Tongue (tissue), 3 donors: ENCODE measurements at places on chromosomes 2 and 18.

GRCh38 chr2:12766421-12766879 is 49.7 kb downstream of the TRIB2 start:
- no peak for DNase-seq

- no peak for DNase-seq
Observed at GRCh38 chr2:149470046-149470445, 117.5 kb downstream of the MMADHC start.

DNA sequence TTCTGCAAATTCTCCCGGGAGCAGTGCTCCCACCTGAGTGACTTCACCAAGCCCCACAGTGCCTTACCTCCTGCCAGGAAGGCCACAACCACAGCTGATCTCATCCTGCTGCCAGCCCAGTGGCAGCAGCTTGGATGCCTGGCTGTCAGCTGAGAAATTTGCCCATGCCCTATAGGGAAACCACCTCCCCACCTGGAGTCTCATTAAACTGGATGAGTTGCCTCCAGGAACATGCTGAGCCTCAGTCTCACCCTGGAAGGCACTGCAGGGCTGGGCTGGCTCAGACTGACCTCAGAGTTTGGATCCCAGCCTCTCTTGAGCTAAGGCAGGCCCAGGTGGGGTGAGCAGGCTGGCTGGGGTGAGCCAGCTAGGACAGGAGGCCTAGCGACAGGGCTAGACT is 23.3 kb downstream of the REEP1 start:
- DNase-seq, result no peak

GRCh38 chr2:34337735-34338134 is 738.6 kb upstream of the FAM98A start:
- DNase-seq, result no peak

DNA sequence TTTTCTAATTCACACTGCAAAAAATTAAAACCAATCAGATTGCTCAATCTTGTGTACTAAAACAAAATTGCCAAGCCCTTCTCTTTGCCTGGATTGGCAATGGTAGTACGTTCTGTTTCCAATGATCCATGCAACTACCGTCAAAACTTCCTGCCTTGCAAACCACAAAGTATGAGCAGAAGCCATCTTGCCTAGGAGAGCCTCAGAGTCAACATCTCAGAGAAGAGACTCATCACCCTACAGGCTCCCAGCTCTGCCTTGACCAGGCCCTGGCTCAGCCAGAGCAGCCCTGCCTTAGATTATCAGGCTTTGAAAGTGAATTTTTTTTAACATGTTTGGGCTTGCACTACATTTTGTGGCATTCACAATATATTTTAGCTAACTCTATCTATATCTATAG is 574.1 kb downstream of the SATB2 start:
- DNase-seq, result no peak

DNA sequence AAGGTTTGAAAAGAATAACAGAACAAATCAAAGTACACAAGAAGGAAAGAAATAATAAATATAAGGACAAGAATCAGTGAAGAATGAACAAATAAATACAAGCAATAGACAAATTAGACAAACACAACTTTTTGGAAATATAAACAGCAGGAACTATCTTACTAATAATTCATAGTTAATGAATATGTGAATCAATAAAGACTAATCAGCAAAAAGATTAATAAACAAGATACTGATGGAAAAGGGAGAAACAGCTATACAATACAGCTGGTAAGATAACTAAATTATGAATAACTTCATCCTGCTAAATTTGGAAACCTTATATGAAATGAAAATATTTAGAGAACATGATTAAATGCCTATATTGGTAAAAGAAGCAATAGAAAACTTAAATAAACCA is 193.6 kb upstream of the SPRED2 start:
- DNase-seq, result no peak

GRCh38 chr18:267380-267687 is 513 bp downstream of the THOC1 start:
- no peak for DNase-seq

DNA sequence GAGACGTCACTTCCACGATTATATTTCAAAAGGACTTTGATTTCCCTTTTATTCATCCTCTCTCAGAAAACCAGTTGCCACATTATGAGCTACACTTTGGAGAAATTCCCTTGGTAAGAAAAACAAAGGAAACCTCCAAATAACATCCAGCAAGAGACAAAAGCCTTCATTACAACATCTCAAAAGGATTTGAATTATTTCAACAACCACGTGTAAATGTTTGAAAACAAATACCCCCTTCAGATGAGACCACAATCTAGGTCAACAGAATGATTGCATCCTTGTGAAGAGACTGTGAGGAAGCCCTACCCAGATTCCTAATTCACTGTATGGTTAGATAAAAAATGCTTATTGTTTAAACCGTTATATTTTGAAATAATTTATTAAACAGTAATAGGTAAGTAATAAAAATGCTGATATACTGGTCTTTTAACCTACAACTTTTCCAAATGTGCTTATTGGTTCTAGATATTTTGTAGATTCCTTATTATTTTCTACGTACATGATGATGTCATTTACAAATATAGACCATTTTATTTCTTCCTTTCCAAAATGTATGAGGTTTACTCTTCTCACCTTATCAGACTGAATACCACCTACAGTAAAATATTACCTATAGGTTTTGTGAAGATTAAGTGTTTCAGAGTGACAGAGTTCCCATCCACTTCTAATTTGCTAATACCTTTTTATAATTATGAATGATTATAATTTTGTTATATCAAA is 922.7 kb upstream of the CHAC2 start:
- no peak for DNase-seq

GRCh38 chr2:232076736-232077135 is 115.2 kb downstream of the DIS3L2 start:
- DNase-seq, result peak; percentile 46
